Upper lobe of right lung (tissue), 1 donor: ENCODE measurements at places on chromosomes 1 and 21. TPM values are rescaled to one million over a fixed set of nuclear protein-coding genes. Genes with fewer than 3 reads are reported as not detected.

ARHGAP29 gene
- 66.5 TPM for total RNA-seq

CDC42BPA gene
- total RNA-seq, result 41.8 TPM

CRNN gene
- not detected for total RNA-seq

PTAFR gene
- 31.6 TPM for total RNA-seq

ATP1A4 gene
- 0.96 TPM for total RNA-seq

ATAD3C gene
- 10.4 TPM for total RNA-seq

GALE gene
- 62.9 TPM for total RNA-seq

ENAH gene
- total RNA-seq, result 67.4 TPM

HMGCL gene
- total RNA-seq, result 40.1 TPM

COL8A2 gene
- total RNA-seq, result 16.2 TPM

FCRLB gene
- total RNA-seq, result 2.0 TPM

RNU1-3 gene
- 6,622 TPM for total RNA-seq

YIPF1 gene
- total RNA-seq, result 24.1 TPM

FCGR1A gene
- 40.9 TPM for total RNA-seq

CGN gene
- 62.5 TPM for total RNA-seq

WDR64 gene
- total RNA-seq, result not detected

- H3K4me3 ChIP-seq, result no peak overlapping the region
- H3K4me1 ChIP-seq, result no peaks in the 10 kb centered on the region
- H3K36me3 ChIP-seq, result no peaks in the 10 kb centered on the region
- no peak overlapping the region for H3K27ac ChIP-seq
- no peaks in the 10 kb centered on the region for H3K27me3 ChIP-seq
Observed at GRCh38 chr1:232248276-232248820, 381.6 kb downstream of the SIPA1L2 start.

- no peaks in the 10 kb centered on the region for H3K4me1 ChIP-seq
- DNase-seq, result no peak
- H3K4me3 ChIP-seq, result no peak overlapping the region
- H3K36me3 ChIP-seq, result no peaks in the 10 kb centered on the region
- H3K27me3 ChIP-seq, result no peaks in the 10 kb centered on the region
Observed at GRCh38 chr1:8922962-8923361, 22.7 kb upstream of the CA6 start.

GRCh38 chr1:228268881-228269265 is 61.0 kb downstream of the OBSCN start:
- H3K4me3 ChIP-seq, result no peak overlapping the region
- H3K27me3 ChIP-seq, result no peaks in the 10 kb centered on the region
- DNase-seq, result no peak
- H3K36me3 ChIP-seq, result no peaks in the 10 kb centered on the region

DNA sequence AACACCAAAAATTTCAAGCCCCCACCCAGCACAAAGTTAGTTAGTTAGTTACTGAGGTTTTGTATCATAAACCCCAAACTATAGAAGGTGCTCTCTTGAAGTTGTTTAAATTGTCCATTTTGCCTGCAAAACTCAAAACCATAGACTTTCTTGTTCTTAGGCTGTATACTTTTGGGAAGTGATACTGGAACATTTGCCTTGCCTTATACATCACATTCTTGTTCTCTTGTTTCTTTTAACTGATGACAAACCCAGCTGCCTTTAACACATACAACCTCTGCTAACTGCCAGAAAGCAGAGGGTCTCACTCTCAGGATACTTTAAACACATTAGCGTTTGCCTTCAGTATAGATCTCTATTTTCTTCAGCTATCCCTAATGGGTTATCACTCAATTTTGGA is 570.5 kb downstream of the MRPL39 start:
- no peak for DNase-seq
- no peaks in the 10 kb centered on the region for H3K27me3 ChIP-seq

DNA sequence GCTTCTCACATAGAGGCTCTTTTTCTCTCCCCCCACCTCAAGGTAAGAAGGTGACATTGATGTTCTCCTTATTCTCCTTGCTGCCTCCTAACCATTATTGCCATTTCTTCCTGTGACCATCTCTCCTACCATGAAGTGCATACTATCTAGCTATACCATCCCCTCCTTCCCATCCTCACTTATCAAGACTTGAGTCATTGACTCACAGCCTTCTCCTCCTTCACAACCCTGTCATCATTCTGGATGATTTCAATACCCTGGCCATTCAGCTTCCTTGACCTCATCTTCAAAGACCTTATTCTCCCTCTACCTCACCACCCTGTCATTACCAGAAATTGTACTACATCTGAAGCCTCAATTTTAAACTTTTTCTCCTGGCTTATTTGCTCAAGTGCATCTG is 10.9 kb upstream of the HIPK1 start:
- H3K27ac ChIP-seq, result no peak overlapping the region
- H3K36me3 ChIP-seq, result no peaks in the 10 kb centered on the region
- DNase-seq, result no peak
- no peak overlapping the region for H3K4me3 ChIP-seq
- H3K4me1 ChIP-seq, result no peaks in the 10 kb centered on the region

- no peak overlapping the region for H3K27ac ChIP-seq
- H3K4me1 ChIP-seq, result no peaks in the 10 kb centered on the region
- H3K36me3 ChIP-seq, result no peaks in the 10 kb centered on the region
- H3K27me3 ChIP-seq, result no peaks in the 10 kb centered on the region
Observed at GRCh38 chr1:40965531-40965930, 14.0 kb upstream of the CTPS1 start.

GRCh38 chr1:227779021-227779441 is 36.4 kb upstream of the PRSS38 start:
- DNase-seq, result peak; percentile 42
- no peak overlapping the region for H3K4me3 ChIP-seq
- H3K27ac ChIP-seq, result no peak overlapping the region

- H3K27me3 ChIP-seq, result no peaks in the 10 kb centered on the region
- H3K4me3 ChIP-seq, result no peak overlapping the region
- H3K4me1 ChIP-seq, result peaks cover 6% of the 10 kb centered on the region
- no peak overlapping the region for H3K27ac ChIP-seq
- no peaks in the 10 kb centered on the region for H3K36me3 ChIP-seq
- DNase-seq, result no peak
Observed at GRCh38 chr1:31479811-31480210, 66.8 kb downstream of the SERINC2 start.

GRCh38 chr1:113830039-113830438 is 17.8 kb upstream of the RSBN1 start:
- DNase-seq, result no peak
- no peaks in the 10 kb centered on the region for H3K36me3 ChIP-seq
- H3K4me1 ChIP-seq, result no peaks in the 10 kb centered on the region
- H3K4me3 ChIP-seq, result no peak overlapping the region
- H3K27me3 ChIP-seq, result no peaks in the 10 kb centered on the region

DNA sequence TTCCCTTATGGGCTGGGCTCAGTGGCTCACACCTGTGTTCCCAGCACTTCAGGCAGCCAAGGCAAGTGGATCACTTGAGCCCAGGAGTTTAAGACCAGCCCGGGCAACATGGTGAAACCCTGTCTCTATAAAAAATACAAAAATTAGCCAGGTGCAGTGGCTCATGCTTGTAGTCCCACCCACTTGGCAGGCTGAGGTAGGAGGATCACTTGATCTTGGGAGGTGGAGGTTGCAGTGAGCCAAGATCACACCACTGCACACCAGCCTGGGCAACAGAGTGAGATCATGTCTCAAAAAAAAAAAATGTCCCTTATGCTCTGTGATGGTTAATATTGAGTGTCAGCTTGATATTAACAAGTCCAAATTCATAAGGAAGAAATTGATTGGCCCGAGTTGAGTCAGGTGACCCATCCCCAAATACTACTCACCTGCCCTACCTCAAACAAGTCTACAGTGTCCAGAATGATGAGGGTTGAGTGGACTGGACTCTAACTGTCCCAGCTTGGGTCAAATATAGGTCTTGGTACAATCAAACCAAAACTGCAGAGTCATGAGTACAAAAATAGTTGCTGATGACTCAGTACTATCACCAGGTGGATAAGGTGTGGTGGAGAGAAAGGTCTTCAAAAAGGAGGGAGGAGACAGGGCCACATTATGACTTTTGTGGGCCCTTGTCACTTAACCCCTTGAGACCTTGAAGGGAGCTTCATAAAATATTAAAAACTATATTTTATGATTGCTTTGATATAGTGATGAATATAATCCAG is 161.0 kb downstream of the ZNF326 start:
- no peaks in the 10 kb centered on the region for H3K4me1 ChIP-seq
- H3K4me3 ChIP-seq, result no peak overlapping the region
- H3K27ac ChIP-seq, result no peak overlapping the region
- no peak for DNase-seq
- no peaks in the 10 kb centered on the region for H3K27me3 ChIP-seq

- no peak for DNase-seq
- H3K36me3 ChIP-seq, result no peaks in the 10 kb centered on the region
- H3K27ac ChIP-seq, result no peak overlapping the region
- no peaks in the 10 kb centered on the region for H3K27me3 ChIP-seq
- no peaks in the 10 kb centered on the region for H3K4me1 ChIP-seq
- no peak overlapping the region for H3K4me3 ChIP-seq
Observed at GRCh38 chr1:232695621-232696385, 65.9 kb upstream of the SIPA1L2 start.

DNA sequence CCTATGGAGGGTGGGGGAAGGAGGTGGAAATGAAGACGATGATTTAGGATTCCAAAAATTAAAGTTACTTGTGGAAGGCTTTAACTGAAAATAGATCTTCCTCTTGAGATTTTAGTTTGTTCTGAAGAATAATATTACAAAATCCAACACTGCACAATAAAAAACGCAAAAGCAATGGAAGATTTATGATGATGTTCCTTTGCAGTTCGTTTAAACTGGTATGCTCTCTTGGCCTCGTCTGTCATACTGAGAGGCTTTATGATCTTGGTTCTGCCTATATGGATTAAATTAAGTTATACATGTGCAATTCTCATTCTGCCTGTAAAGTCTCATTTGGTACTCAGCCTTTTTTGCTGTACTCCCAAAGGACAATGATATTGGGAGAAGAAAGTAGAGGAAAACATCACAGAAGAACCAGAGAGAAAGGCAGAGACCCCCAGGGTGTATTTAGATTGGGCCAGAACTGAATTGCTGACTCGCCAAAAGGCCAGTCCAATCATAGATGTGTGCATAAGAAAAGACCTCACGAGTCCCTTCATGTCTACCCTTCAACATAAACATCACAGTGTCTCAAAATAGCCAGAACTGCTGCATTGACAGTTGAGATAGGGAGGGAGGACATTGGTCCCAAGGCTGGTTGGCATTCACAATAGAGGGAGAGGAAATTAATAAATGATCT is 188.6 kb downstream of the GREM2 start:
- H3K27me3 ChIP-seq, result no peaks in the 10 kb centered on the region
- H3K4me3 ChIP-seq, result no peak overlapping the region
- no peak overlapping the region for H3K27ac ChIP-seq
- H3K36me3 ChIP-seq, result no peaks in the 10 kb centered on the region
- no peaks in the 10 kb centered on the region for H3K4me1 ChIP-seq
- no peak for DNase-seq

- peak overlapping the region; percentile 7 for H3K4me3 ChIP-seq
- H3K4me1 ChIP-seq, result peaks cover 21% of the 10 kb centered on the region
- H3K27me3 ChIP-seq, result no peaks in the 10 kb centered on the region
- H3K27ac ChIP-seq, result peak overlapping the region; percentile 55
- DNase-seq, result no peak
- no peaks in the 10 kb centered on the region for H3K36me3 ChIP-seq
Observed at GRCh38 chr1:61241411-61241838, 159.1 kb downstream of the NFIA start.

GRCh38 chr1:107964336-107965109 is 457 bp downstream of the VAV3 start:
- DNase-seq, result peak; percentile 67
- peak overlapping the region; percentile 79 for H3K27ac ChIP-seq
- H3K27me3 ChIP-seq, result no peaks in the 10 kb centered on the region
- peak overlapping the region; percentile 59 for H3K4me3 ChIP-seq
- H3K36me3 ChIP-seq, result no peaks in the 10 kb centered on the region

GRCh38 chr1:119286587-119287181 is 81.9 kb upstream of the HAO2 start:
- H3K27me3 ChIP-seq, result no peaks in the 10 kb centered on the region
- H3K4me1 ChIP-seq, result no peaks in the 10 kb centered on the region
- H3K4me3 ChIP-seq, result no peak overlapping the region
- no peak overlapping the region for H3K27ac ChIP-seq
- no peak for DNase-seq

DNA sequence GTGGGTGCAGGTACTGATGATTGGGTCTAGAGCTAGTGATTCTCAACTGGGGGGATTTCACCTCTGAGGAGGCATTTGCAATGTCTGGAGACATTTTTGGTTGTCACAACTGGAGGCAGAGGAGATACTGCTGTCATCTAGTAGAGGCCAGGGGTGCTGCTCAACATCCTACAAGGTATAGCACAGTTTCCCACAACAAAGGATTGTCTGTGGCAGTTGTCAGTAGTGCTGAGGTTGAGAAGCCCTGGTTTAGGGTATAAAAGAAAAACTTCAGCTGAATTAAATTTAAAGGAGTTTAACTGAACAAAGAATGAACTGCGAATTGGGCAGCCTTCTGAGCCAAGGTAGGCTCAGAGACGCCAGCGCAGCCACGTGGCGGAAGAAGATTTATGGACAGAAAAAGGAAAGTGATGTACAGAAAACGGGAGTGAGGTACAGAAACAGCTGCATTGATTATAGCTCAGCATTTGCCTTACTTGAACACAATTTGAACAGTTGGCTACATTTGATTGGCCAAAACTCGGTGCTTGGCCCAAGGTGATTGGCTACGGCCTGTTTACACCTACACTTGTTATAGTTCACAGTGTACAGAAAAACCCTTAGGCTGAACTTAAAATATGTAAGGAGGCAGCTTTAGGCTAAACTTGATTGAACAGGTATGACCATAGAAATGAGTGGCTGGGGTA is 40.4 kb downstream of the MPZL1 start:
- no peak overlapping the region for H3K27ac ChIP-seq
- H3K27me3 ChIP-seq, result no peaks in the 10 kb centered on the region
- peaks cover 17% of the 10 kb centered on the region for H3K36me3 ChIP-seq
- no peak for DNase-seq
- H3K4me1 ChIP-seq, result peaks cover 10% of the 10 kb centered on the region

GRCh38 chr1:183885142-183885735 is 80.3 kb downstream of the RGL1 start:
- no peak overlapping the region for H3K27ac ChIP-seq
- no peak for DNase-seq
- peaks cover 49% of the 10 kb centered on the region for H3K4me1 ChIP-seq

- DNase-seq, result no peak
- H3K4me3 ChIP-seq, result no peak overlapping the region
- H3K36me3 ChIP-seq, result no peaks in the 10 kb centered on the region
Observed at GRCh38 chr1:231121533-231121932, 40.3 kb upstream of the TRIM67 start.

DNA sequence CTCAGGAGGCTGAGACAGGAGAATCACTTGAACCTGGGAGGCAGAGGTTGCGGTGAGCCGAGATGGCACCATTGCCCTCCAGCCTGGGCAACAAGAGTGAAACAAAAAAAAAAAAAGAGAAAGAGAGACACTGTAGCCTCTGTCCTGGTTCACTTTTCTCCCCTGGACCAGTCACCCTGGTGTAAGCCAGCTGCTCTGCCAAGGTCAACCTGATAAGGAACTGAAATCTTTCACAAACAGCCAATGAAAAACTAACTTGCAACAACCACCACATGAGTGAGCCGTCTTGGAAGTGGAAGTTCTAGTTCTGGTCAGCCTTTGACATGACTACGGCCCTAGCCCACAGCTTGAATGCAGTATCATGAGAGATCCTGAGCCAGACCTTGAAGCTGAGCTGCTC is 36.8 kb upstream of the CXADR start:
- no peak for DNase-seq
- no peaks in the 10 kb centered on the region for H3K36me3 ChIP-seq
- H3K27ac ChIP-seq, result no peak overlapping the region
- H3K27me3 ChIP-seq, result no peaks in the 10 kb centered on the region
- H3K4me3 ChIP-seq, result no peak overlapping the region
